ENCODE measurements at places on chromosomes 13 and 19.

- DNase-seq, result no peak
Measured at GRCh38 chr19:51317376-51317775, 5.9 kb downstream of the IGLON5 start.

- DNase-seq, result no peak
Measured at GRCh38 chr13:59280297-59280696, 883.4 kb downstream of the DIAPH3 start.

DNA sequence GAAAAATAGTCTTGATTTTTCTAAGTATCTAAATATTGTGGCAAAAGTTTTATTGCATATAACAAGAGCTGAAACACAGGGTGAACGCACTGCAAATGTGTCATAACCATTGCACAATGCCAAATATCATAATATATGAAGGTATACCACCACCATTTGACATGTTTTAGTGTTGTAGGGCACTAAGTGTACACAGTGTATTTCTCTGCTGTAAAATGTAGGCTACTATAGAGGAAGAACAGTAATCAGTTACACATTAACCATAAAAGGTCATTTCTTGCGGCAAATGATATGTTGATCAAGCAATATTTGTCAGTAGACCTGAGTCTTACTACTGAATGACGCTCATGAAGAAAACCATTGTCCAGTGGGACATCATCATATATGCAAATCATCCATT, 18.3 kb upstream of the KLF5 start:
- DNase-seq, result no peak

DNA sequence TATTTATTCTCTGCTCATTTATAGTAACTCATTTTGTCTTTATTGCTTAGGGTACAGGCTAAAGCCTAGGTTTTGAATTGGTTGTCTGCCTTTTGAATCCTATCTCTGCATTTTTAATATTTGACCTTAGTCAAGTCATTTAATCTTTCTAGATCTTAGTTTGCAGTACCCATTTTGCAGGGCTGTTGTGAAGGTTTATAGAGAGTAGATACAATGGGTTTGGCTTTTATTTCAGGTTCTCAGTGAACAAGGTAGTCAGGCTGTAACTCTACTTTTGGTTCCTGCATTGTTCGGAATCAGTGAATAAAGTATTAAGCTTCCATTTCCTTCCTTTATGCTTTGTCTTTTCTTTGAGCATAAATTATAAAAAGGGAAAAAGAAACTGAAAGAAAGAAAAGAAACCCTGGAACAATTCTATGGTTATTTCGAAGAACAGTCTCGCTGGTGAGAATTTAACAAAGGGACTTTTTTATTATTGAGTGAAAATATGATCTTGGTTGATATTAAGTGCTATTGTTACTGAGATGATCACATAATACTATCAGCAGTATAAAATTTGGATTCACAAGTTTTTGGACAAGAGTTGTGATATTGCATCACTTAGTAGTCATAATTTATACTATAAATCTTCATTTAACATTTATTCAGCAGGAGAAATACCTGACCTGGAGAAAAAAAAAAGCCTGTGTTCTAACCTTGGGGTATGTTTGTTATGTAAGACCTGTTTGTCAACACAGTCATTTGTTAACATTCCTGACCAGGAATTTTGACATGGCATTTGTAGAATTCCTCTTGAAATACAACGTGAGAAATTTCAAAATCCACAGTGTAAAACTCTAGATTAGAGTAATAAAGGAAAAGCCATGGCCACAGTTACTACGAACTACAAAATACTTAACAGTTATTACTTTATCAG, 91.3 kb downstream of the ZMYM2 start:
- no peak for DNase-seq

GRCh38 chr13:112103961-112104880, 37.3 kb downstream of the SOX1 start:
- DNase-seq, result no peak

GRCh38 chr13:76438050-76438449, 448.2 kb downstream of the KCTD12 start:
- DNase-seq, result no peak

DNA sequence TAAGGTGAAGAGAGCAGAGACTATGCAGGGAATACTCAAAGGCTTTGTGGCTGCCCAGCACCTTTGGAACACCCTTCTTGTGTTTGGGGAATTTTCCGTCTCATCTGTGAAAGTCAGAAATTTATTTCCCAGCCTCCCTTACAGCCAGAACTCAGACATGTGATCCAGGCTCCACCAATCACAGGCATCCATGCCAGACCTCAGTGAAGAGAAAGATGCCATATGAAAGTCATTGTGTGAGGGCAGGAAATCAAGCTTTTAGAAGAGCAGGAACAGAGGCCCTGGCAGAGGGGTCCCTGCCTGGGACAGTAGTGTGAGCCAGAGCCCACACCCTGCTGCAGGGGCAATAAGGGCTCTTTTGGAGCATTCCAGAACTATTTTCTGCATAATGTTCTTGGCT, 12.1 kb downstream of the CCDC70 start:
- DNase-seq, result no peak

DNA sequence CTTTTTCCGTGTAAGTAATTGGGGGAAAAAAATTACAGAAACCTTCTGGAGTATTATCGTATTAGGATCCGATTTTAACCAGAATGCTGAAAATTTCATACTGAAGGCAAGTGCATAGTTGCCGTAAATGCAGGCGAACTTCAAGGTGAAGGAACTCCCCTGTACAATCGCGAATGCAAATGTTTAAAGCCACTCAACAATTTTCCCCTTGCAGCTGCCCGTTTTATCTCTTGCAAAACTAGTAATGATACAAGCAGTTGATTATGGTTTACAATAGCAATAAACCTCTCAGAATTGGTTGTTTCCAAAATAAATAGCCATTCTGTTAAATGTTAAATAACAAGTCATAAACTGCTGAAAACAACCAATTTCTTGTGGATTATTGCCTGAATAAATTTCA, 105.7 kb downstream of the DNAJC15 start:
- DNase-seq, result no peak

DNA sequence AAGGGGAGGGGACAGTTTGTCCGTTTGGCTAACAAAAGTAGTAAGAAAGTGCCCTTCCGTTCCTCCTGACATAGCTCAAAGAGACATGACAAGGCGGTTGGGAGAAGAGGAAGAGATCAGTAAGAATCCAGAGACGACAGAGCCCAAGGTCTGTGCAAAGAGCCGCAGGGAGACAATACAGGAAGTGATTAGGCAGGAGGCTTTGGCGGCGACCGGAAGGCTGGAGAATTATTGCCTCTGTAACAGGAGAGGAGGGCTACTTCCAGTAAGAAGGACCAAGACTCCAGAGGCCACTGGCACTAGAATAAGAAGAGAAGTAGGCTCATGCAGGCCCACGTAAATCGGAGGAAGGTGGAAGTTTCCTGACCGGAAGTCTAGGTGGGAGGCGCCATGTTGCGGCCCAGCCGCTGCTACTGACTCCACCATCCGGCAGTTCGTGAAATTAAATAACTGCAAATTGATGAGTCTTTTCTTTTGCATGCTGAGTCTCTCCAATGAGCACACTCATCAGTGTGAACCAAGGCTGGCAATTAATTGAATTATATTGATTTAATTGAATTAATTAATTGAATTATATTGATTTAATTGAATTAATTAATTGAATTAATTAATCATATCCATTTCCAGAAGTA, 9.9 kb downstream of the RFX2 start:
- DNase-seq, result no peak

Data from effector memory CD8-positive, alpha-beta T cell (primary cell).